Large intestine (tissue), 12 donors: ENCODE measurements at places on chromosomes 1 and 21.

DNA sequence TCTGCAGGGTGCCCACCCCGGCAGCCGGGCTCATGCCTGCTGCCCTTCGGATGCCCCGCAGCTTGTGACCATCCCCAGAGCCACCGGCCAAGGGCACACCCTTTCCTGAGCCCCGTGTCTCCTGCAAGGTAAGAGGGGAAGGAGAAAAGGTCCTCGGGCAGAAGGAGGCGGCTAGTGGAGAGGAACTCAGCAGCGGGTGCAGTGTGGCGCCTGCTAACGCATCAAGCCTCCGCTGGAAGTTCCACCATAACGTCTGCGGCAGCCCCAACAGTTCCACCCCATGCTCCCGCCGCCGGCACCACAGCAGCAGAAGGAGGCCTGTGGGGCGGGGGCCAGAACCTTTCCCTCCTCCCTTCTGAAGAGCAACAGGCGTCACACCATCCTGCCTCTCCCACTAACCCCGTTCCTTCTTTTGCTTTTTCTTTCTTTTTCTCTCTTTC lies 990 bp downstream of the VWA5B1 start:
- no peak for DNase-seq

DNA sequence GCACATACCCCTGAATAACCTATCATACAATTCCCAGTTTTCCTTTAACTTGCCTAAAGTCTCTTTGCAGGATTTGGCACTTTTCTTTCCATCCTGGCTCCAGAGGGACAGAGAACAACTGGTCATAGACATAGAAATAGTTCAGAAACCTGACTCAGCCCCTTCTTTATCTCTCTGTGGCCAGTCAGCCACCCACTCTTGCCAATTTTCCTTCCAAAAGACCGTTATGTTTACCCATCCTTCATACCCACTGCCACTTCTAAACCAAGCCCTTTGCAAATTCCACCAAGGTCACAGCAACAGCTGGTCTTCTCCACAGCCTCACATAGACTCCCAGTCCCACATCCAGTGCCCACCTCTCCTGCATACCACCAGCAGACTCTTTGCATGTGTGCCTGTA lies 127.2 kb upstream of the FGGY start:
- DNase-seq, result no peak

DNA sequence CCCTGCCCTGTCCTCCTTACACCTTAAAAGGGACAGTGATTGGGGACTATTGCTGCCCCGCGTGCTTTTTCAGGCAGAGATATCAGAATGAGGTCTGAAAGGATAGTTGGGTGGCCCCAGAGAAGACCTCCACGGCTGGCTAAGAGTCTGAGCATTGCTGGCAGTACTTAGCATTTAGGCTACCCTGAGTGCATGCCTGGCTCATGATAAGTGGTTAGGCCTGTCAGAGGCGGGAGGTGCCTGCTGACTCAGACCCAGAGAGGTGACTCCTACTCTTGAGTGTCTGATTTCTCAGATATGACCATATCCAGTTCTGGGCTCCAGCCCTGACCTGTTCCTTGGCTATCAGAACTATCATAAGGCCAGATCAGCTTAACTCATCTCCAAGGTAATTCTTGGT lies 213.7 kb downstream of the PBX1 start:
- DNase-seq, result peak; percentile 53

- peak; percentile 20 for DNase-seq
Measured at GRCh38 chr1:14366091-14367018, 232.1 kb upstream of the KAZN start.

DNA sequence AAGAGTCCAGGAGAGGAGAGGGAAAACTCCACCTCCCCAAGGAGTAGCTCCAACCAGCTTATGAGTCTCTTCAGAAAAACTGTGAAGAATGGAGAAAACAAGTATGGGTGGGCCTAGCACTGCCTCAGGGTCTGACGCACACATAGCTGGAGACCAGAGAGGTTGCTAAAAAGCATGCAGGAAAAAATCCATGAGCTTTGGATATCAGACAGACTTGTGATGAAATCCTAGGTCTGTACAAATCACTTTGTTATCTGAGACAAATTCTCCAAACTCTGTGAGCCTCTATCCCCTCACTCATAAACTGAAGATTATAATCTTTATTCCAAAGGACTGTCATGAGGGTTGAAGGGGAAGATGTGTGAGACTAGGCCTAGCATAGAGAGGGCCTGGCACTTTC lies 141.5 kb upstream of the FGGY start:
- no peak for DNase-seq
